Renal cortex interstitium (tissue), 15 donors: ENCODE measurements at places on chromosomes 11 and 22. TPM values are rescaled to one million over a fixed set of nuclear protein-coding genes. Genes with fewer than 3 reads are reported as not detected.

NXPE2 gene
- 0.26 TPM for polyA plus RNA-seq

RFPL1 gene
- 1.1 TPM for polyA plus RNA-seq

RNF141 gene
- 38.6 TPM for polyA plus RNA-seq

TEX54 gene
- polyA plus RNA-seq = not detected

CD3D gene
- 0.65 TPM for polyA plus RNA-seq

CREB3L1 gene
- 11.7 TPM for polyA plus RNA-seq

OR51B6 gene
- not detected for polyA plus RNA-seq

UCP3 gene
- polyA plus RNA-seq = 3.1 TPM

IGSF9B gene
- 8.2 TPM for polyA plus RNA-seq

BAIAP2L2 gene
- 11.3 TPM for polyA plus RNA-seq

RIMBP3C gene
- 0.52 TPM for polyA plus RNA-seq

PGA5 gene
- polyA plus RNA-seq = 0.48 TPM

MS4A8 gene
- polyA plus RNA-seq = not detected

ISX gene
- polyA plus RNA-seq = 0.16 TPM

PIWIL4 gene
- polyA plus RNA-seq = 2.5 TPM

MB gene
- not detected for polyA plus RNA-seq

CELF1 gene
- polyA plus RNA-seq = 126 TPM

OR52N4 gene
- not detected for polyA plus RNA-seq

ALDH3B2 gene
- polyA plus RNA-seq = 1.6 TPM

DHCR7 gene
- 37.7 TPM for polyA plus RNA-seq

MS4A12 gene
- polyA plus RNA-seq = not detected
